ENCODE measurements at places on chromosomes 7 and 10. TPM values are rescaled to one million over a fixed set of nuclear protein-coding genes. Genes with fewer than 3 reads are reported as not detected.

DNA sequence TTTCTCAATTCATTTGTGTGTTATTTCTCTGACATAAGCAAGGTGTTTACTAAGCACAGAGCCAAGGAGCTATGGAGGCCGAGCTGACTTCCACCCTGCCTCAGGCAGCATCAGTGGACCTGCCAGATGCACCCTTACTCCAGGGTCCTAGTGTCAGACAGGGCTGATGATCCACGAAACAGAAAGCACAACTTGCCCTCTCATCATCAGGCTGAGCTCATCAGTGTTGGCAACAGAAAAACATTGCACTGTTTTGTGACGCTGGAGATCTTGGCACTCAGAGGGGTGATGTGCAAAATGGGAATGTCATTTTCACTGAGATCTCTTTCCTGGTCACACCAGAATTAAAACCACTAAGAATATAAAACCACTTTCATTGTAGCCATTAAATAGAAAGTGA lies 201.8 kb downstream of the GLI3 start:
- DNase-seq = no peak

- DNase-seq = no peak
Measured at GRCh38 chr7:2109936-2110609, 122.7 kb downstream of the MAD1L1 start.

HTR5A gene
- not detected for total RNA-seq

DNA sequence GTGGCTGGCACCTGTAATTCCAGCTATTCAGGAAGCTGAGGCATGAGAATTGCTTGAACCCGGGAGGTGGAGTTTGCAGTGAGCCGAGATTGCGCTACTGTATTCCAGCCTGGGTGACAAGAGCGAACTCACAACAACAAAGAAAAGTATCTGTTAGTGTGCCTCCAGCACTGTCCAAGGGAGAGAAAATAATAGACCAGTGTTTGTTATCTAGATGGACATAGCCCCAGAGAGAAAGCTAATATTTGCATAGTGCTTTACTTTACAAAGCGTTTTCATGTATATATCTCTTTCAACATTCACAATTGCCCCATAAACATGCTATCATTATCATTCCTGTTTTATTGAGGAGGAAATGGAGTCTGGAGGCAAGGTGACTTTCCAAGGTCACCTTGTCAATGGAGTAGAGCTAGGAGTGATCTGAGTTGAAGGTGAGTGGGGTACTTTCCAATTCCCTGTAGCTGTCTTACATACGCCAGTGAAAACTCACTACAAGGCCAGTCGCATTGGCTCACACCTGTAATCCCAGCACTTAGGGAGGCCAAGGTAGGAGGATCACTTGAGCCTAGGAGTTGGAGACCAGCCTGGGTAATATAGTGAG lies 49.7 kb upstream of the KIF5B start:
- no peak for DNase-seq

DNA sequence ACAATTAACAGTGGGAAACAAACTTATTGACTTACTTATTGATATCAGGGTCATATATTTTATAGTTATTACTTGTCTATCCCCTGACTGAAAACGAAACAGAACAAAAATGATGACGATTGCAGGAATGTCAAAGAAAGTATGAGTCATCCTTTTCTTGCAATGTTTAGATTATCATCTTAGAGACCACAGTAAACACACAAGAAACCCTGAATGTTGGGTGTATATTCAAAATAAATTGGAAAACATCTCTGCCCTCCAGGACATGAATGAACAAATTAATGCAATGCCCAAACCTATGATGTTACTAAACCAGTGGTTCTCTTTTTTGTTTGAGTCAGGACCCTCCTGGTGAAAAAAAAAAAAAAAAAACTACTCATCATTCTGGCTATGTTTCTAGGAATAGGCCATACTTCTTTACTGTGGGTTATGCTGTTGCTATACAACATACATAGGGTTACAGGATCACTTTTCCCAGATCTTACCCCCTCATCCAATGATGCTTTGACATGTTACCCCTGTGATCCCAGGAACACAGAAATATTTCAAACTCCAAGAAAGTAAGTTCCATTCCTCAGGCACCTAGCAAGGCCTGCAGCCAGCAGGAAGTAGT lies 623.4 kb upstream of the IGFBP3 start:
- DNase-seq = no peak

GPC2 gene
- total RNA-seq = 65.2 TPM

DNA sequence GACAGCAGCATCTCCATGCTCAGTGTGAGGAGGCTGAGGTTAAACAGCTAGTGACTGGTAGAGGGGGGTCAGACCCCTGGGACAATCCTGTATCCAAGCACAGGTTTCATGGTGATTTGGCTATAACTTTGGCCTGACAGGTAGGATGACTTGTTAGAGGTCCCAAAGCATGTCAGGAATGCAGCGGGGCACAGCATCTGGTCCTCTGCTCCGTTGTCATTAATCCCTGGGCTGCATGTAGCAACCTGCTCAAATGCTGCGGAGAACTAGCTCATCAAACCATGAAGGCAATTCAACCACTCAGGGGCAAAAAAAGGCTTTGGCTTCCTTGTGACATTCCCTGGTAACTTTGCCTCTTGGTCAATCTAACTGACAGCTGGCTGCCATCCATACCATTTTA lies 26.8 kb downstream of the WNT2 start:
- no peak for DNase-seq

CPN1 gene
- 4.5 TPM for total RNA-seq

DNA sequence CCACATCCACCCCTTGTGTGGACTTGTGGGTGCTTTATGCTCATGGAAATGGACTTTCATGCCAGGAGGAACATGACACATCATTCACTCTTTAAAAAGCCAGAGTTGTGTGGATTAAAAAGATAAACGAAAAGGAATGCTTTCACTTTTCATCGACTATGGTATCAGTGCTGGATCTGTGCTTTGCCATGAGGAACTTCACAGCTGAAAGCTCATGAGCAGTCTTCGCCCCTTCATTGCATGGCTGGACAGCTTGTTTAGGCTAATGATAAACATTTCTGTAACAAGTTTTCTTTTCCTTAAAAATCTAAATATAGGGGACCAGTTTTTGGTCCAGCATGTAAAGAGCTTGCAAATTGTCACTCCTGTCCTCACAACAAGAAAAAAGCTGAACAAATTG lies 173.6 kb upstream of the NPS start:
- no peak for DNase-seq

- DNase-seq = no peak
Measured at GRCh38 chr10:113736576-113736975, 14.9 kb upstream of the PLEKHS1 start.

GRCh38 chr10:101834341-101834740 lies 9.3 kb downstream of the KCNIP2 start:
- no peak for DNase-seq

DNA sequence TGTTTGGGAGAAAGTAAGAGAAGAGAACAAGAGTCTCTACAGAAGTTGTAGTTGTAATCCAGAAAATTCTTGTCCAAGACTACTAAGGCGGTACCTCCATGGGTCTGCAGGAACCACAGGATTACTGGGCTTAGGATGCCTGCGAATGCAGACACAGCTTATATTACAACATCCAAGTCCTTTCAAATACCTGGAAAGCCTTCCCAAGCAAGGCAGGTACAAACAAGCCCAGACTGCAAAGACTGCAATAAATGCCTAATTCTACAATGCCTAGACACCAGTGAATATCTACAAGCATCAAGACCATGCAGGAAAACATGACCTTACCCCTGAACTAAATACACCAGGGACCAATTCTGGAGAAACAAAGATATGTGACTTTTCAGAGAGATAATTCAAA lies 178.2 kb downstream of the ARL4A start:
- DNase-seq = no peak

DNA sequence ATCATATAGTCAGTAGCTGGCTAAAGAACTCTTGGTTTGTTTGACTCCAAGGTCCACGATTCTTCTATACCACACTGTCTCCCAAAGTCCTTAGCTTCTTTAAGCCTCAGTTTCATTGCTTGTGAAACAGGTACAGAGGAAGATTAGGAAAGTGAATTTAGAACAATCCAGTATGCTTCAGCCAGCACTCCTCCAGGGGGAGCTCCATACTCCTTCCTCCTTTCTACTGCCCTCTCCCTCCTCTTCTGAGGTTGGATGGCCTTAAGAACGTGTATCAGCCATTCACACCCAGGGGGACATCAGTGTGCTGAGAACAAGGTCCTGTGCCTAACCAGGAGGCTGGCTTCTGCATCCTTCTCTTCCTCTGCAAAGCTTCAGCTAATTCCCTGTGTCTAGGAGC lies 54.8 kb upstream of the CALD1 start:
- no peak for DNase-seq

TRIM50 gene
- total RNA-seq = 10.9 TPM

ZNF804B gene
- total RNA-seq = not detected

DKK1 gene
- total RNA-seq = 2.5 TPM

SH2B2 gene
- total RNA-seq = 11.5 TPM

MUC12 gene
- 0.31 TPM for total RNA-seq

DNA sequence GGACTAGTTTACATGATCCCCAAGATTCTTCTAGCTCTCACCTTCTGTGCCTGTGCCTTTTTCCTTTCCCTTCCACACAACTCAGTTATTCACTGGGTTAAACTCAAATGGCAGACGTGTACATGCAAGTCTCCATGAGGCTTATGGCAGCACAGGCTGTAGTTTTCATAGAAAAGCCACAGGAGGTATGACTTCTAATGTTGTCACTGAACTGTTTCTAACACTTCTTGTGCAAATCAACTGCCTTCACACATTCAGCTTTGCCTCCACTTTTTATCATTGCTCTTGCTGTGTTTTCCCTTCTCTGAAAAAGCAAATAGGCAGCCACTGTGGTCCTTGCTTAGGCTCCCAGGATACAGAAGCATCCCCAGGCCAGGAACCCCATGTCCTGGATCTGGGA lies 5.3 kb upstream of the GIMAP5 start:
- DNase-seq = no peak

GRCh38 chr7:123209786-123210185 lies 10.0 kb upstream of the SLC13A1 start:
- DNase-seq = no peak

GPR146 gene
- 1.9 TPM for total RNA-seq
